ENCODE measurements at places on chromosomes 11 and 22. TPM values are rescaled to one million over a fixed set of nuclear protein-coding genes. Genes with fewer than 3 reads are reported as not detected.

OR6X1 gene
- total RNA-seq: not detected

SLC22A8 gene
- not detected for total RNA-seq

SLC6A5 gene
- total RNA-seq: not detected

PARVG gene
- 1.1 TPM for total RNA-seq

CFAP300 gene
- total RNA-seq: 1.0 TPM

LGR4 gene
- 16.3 TPM for total RNA-seq

PNPLA3 gene
- 32.3 TPM for total RNA-seq

UBQLNL gene
- total RNA-seq: 0.34 TPM

UQCC3 gene
- total RNA-seq: 6.9 TPM

RIMBP3B gene
- total RNA-seq: not detected

FOXRED2 gene
- total RNA-seq: 31.9 TPM
